ENCODE measurements at places on chromosomes 2 and 18. TPM values are rescaled to one million over a fixed set of nuclear protein-coding genes. Genes with fewer than 3 reads are reported as not detected.

DNA sequence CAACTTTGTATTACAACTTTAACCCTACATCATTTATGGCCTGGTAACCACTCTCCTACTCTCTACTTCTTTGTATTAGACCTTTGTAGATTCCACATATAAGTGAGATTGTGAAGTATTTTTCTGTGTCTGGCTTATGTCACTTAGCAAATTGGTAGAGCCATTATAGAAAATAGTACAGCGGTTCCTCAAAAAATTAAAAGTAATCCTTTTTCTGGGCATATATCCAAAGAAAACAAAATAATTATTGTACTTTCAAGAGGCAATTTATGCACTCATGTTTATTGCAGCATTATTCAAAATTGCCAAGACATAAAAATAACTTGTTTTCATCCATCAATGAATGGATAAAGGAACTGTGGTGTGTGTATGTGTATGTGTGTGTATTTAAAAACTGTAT, 537.5 kb upstream of the FSIP2 start:
- no peak for DNase-seq

DNA sequence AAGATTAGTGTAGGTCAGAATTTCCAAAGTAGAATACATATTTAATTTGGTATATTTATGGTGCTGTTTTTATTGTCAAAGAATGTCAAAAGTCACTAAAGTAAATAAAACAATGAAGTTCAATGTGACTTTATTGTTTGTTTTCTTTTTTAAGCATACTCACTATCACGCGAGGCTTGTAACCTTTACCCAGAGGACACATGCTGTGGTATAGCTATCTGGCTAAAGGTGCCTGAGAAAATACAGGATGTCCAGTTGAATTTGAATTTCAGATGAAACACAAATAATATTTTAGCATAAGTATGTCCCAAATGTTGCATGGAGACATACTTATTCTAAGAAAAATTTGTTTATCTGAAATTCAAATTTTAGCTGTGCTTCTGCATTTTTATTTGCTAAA, 103.3 kb upstream of the KLF7 start:
- DNase-seq: no peak

DNA sequence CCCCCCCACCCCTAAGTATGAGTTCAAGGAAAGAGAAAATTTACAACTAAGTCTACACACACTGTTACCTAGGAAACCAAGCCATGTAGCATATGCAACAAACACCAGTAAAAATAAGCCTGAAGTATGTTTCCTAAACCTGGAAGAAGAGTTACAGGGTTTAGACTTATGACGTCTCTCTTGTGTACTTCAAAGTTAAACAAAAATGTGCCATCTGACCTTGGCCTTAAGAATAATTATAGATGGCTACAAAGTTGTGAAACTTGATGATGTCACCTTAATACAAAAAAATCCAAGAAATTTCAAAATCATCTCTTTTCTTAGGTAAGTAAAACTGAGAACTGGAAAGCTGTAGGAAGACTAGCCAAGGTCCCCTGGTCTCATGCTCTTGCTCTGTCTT, 297.6 kb upstream of the NRXN1 start:
- no peak for DNase-seq

GRCh38 chr2:230865766-230866755, 1.3 kb downstream of the ITM2C start:
- peak; percentile 36 for DNase-seq

- DNase-seq: no peak
Measured at GRCh38 chr2:171225302-171225980, 64.7 kb upstream of the TLK1 start.

- no peak for DNase-seq
Measured at GRCh38 chr2:215847056-215847455, 166.3 kb downstream of the MREG start.

GRCh38 chr2:121450301-121450700, 80.4 kb upstream of the RNU4ATAC start:
- no peak for DNase-seq

DNA sequence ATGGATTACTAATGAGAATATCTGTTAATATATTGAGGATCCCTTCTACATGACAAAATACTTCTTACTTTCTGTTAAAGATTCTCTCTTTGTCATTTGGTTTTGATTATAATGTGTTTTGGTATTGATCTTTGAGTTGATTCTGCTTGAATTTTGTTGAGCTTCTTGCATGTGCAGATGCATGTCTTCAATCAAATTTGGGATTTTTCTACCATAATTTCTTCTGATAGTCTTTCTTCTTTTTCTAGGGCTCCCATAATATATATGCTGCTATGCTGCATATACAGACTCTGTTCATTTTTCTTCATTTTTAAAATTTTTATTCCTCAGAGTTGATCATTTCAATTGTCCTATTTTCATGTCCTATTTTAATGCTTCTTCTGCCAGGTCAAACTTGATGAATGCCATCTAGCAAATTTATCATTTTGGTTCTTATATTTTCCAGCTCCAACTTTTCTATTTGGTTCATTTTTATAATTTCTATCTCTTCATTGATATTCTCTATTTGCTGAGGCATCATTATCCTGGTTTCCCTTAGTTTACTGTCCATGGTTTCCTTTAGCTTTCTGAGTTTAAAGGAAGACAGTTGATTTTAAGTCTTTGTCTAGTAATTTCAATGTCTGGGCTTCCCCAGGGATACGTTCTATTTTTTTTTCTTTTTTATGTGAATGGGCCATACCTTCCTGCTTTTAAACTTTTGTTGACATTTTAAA, 244.7 kb downstream of the WDPCP start:
- no peak for DNase-seq

SPATA3 gene
- polyA plus RNA-seq: not detected

- DNase-seq: no peak
Measured at GRCh38 chr2:165402162-165402561, 67.3 kb upstream of the CSRNP3 start.

DNA sequence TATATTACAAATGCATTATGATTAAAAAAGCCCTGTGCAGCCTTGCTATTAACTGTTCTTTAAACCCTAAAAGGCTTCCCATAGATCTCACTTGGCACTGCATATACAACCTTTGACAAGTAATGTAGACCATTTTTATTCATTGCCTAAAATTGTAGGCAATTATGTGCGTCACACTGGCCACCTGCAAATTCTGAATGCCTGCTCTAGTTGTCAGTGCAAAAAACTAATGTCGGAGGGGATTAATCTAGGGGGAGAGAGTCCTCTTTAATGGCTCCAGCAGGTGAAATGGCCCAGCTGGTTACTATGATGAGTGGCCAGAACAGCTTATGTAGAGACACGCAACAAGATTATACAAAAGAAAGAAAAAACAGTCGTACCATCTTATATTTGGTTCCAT, 123.2 kb downstream of the OLA1 start:
- DNase-seq: no peak

DNA sequence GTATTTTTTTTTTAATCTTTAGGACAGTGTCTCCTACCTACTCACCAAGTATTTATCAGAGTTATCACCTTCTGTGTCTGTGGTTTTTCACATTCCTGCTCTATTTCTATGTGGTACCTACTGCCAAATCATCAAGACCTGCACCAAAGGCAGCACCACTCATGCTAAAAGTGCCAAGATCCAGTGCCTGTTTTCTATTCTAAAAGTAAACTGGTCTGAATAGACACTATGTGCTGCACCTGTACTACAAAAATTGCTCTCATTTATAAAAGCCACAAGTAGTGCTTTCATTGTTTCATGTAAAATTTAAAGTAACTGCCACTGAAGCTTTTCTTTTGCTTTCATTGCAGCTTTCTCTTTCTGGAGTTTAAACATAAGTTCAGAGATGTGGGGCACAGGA, 103.9 kb upstream of the GULP1 start:
- no peak for DNase-seq

CHST10 gene
- 7.2 TPM for polyA plus RNA-seq

DNA sequence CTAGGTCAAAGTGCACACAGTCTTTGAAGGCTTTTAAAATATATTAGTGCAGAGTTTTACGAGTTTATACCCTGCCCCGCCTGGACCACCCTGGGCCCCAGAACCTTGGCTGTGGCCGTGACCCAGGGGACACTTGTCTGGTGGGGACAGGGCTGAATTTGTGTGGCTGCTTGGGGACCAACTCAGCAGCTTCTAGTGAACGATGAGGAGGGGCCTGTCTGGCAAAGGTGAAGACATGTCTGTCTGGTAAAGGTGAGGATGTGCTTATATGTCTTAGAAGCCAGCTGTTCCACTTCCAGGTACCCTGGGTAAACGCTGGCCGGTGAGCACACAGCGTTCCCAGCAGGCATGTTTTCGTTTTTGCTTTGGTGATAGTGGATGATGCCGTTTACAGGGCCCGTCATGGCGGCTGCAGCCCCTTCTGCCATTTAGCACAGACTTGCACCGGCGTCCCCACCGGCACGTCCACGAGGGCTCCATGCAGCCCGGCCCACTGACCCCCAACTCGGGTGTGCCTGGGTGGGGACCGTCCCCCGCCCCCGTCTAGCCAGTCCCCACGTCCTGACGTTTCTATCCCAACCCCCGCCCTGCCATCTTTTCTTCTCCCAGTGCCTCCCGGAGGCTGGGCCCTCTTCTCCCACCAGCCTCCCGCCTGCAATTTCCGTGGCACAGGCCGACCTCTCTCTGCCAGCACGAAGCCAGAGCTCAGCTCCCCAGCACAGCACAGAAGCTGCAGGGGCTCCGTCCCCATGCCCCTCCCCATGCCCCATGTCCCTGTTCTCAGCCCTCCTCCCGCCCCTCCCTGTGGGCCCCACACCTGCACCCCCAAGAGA, 67.8 kb downstream of the SLC66A2 start:
- DNase-seq: no peak

GRCh38 chr2:30422444-30423040, 24.5 kb upstream of the LCLAT1 start:
- peak; percentile 80 for DNase-seq

SCN3A gene
- polyA plus RNA-seq: not detected

GRCh38 chr2:53438100-53438499, 329.5 kb upstream of the CHAC2 start:
- no peak for DNase-seq

- DNase-seq: no peak
Measured at GRCh38 chr18:31723639-31723989, 37.1 kb downstream of the SLC25A52 start.

- no peak for DNase-seq
Measured at GRCh38 chr2:190462611-190463010, 54.5 kb downstream of the MFSD6 start.

- no peak for DNase-seq
Measured at GRCh38 chr2:59868981-59869380, 684.5 kb downstream of the BCL11A start.

DNA sequence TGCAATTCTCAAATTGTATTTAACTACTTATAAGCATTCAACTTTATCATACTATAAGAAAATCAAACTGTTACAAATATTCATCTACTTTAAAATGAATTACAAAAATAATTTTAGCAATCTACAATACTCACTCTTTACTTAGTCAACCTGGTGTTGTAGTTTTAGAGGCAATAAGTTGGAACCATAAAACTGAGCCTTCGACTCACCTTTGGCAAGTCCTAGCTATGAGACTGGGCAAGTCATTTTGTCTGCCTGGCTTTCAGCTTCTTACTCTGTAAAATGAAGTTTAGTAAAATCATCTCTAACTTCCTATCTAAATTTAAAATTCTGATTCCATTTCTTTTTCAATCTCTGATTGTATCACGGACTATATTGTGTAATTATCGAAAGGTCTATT, 161.0 kb downstream of the LAMA3 start:
- DNase-seq: no peak

DNA sequence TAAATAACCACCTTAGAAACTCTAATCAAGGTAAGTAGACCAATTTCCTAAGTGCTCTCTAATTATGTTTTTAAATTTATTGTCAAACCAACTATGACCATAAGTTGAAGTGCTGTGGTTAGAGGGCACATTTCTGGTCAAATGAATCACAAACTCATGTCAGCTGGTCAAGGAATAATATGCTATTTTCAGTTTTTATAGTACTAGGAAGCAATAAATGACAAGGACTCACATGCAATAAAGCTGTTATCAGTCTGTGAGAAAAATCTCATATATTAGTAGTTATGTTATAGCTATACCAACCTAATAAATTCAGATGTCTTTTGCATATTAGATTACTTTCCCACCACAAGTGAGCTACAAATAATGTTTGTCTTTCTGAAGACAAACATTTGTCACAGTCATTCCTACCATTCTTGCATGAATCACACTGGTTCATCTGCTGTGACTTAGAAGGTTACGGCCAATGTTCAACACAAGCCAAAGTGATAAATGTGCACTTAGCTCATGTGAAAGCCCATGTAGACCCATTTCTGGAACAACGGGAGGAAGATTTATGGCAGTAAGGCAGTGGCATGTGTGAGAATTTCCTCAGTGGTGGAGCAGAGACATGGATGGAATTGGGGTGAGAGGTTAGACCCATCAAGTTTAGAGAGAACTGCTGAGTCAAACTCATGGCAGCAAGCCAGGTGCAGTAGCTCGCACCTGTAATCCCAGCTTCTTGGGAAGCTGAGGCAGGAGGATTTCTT, 27.4 kb upstream of the CCNYL1 start:
- DNase-seq: no peak

ZRANB3 gene
- polyA plus RNA-seq: 2.5 TPM

CYP26B1 gene
- polyA plus RNA-seq: not detected

GRCh38 chr2:104872866-104873688, 19.2 kb downstream of the POU3F3 start:
- DNase-seq: no peak

DNA sequence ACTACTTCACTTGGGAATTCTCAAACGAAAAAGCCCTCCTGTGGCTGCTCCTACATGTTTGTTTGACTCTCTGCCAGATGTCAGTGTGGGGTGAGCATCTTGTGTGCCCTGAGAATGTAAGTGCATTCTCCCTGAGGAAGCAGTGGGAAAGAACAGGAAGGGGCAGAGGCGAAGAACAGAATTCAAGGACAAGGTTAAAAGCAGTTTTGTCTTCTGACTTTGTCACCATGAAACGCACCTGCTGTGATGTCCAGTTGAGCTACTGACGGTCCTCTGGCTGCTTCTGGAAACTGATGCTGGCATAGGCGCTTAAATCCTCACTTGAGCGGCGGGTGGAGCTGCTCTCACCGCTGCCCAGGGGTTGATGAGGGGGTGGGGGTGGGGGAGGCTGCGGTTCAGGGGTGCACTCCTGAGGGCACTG, 4.9 kb downstream of the IRS1 start:
- no peak for DNase-seq

Data from CD8-positive, alpha-beta memory T cell (primary cell).